ENCODE measurements at places on chromosomes 6 and 20.

GRCh38 chr20:51536116-51537069 is 6.1 kb downstream of the NFATC2 start:
- DNase-seq = no peak

DNA sequence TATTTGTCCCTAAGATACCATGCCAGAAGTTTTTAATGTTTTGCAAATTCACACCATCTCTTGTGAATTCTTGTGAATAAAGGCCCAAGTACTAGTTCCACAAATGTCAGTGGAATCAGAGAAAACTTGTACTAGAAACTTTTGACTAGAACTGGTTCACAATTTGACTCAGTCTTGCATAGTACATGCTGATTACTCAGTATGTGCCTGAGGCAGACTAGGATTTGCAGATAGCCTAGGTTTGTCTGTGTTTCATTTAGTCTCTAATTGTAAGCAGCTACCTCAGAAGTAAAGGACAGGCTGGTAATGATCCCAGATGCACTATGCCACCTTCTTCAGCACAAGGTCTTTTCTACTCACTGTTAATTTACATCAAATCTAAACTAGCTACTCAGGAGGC is 34.2 kb upstream of the GSTA4 start:
- no peak for DNase-seq

DNA sequence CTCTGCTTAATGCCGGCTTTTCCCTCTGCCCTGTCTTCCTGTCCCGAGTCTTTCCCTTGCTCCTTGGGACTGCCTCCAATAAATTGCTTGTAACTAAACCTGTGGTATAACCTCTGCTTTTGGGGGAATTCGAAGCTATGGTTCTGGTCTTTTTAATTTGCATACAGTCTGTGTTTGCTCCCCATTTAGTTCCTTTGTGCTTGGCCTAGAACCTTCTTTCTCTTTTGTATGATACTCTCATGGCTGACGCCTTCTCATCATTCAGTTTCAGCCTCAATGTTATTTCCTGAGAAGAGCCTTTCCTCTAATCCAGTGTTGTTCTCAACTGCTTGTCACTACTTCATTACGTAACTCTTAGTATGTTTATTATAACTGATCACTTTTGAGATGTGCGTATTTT is 248.0 kb downstream of the PHF3 start:
- no peak for DNase-seq

DNA sequence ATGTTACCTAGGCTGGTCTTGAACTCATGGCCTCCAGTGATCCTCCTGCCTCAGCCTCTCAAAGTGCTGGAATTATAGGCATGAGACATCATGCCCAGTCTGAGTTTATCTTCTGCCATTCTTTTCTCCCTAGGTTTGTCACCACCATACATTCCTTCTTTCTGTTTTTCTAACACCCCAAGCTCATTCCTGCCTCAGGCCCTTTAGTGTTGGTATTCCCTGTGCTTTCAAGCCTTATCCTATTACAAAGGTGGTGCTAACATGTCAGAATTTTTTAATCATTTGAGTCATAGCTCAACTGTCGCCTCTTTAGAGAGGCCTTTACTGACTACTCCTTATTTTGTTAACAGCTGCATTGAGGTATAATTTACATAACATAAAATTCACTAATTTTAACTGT is 221.1 kb upstream of the PRSS16 start:
- no peak for DNase-seq

DNA sequence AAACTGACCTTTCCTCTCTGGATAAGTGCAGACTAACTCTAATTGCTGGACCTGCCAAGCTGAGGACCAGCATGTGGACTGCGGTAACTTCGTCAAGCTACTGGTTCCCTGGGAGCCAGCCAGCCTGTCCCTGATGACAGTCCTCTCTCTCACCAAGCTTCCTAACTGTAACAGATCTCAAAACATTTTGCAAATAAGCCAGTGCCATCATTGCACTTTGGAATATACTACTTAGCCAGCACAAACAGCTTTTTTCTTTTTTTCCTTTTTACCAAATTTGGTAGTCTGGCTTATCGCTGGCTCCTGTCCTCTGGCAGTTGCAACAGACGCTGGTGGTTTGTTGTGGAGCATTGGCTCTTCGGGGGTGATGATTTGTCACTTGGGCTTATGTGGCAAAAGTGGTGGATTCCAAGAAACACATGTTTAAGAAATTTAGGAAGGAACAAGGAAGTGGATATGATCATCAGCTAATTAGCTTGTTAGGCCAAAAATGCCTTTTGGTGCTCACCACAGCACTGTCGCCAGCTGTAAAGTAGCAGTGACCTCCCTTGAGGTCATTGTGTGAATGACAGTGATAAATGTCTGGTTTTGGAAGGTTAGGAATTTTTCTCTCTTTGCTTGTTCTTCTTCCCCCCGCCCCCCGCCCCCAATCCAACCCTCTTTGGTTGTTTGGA is 171.7 kb downstream of the CLIC5 start:
- DNase-seq = no peak

DNA sequence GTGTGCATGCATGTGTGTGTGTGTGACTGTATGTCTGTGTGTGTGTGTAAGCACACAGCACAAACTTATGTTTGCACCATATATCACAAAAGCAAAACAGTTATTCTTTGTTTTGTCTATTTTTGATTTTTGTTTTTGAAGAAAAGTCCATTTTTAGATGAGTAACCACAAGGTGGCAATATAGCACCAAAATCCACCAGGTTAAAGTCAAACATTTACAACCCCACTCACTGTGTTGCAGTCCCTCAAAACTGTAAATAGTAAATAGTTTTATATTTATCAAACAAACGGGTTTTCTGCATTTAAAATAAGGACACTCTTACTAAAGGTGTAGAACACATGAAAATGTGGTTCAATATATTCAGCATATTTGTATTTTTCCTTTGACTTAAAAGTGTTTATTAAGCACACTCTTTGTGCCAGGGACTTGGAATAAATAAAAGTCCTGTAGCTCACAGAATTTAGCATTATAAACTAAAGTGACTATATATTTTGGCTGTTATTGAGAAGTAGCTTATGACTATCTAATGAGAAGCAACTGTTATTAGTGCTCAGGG is 118.5 kb downstream of the GFRAL start:
- no peak for DNase-seq

DNA sequence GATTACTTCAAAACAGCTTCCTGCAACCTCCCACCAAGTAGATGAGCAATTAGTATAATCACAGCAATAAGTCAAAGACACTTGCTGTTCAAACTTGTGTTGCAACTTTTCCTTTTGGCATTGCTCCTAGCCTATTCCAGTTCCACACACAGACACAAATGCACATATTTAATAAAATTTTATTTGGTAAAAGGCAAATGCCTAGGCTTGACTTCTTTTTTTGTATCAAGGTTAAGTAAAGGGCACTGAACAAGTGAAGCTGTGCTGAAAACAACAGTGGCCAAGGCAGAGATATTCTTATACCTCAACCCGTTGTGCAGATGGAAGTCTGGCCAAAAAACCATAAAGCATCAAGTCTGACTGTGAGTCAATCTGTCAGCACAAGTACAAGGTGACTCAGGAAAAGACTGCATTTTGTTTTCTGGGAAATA is 708.4 kb upstream of the CITED2 start:
- no peak for DNase-seq

DNA sequence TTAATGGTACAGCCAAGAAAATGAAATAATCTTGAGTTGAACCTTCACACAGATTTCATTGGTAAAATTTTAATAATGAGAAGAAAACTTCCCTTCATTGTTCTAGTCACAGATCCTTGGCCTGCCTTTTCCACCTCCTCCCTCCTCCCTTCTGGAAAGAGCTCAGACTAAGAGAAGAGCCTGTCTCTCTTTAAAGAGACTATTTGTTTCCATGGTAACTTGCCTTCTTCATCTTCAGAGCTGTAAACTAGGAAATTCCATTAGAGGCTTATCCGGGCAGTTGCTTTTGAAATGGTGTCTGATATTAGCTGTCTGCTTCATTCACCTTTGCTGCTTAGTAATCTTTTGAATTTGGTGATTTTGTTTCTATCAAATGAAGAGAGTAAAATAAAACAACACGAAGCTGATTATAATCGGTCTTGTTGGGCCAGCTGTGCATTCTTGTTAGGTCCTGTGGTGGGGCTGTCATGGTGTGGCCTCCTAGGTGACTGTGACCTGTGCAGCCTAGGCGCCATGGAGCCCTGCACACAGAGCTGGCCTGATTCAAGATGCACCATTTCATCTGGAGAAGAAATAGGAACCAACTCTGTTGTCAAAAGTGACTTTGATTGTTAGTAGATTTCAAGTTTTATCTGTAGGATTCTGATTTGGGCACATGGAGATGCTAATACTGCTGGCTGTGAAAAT is 96.7 kb downstream of the MAP3K7 start:
- no peak for DNase-seq

DNA sequence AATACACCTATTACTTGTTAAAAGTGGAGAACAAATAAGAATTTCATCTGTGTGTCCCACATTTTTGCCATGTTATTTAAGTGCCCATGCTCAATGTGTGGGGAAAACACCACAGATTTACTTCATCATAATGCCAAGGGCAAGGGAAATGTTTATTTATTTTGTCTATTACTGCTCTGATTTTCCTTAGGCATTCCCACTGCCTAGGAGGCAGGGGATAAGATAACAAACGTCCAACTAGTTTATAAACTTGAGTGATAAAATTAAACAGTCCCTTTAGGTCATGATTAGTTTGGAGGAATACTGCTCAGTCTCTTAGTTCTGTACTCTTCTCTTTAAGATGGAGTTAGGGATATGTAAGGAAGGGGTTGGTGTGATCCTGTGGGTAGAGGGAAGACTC is 598.4 kb upstream of the MARCKS start:
- no peak for DNase-seq

DNA sequence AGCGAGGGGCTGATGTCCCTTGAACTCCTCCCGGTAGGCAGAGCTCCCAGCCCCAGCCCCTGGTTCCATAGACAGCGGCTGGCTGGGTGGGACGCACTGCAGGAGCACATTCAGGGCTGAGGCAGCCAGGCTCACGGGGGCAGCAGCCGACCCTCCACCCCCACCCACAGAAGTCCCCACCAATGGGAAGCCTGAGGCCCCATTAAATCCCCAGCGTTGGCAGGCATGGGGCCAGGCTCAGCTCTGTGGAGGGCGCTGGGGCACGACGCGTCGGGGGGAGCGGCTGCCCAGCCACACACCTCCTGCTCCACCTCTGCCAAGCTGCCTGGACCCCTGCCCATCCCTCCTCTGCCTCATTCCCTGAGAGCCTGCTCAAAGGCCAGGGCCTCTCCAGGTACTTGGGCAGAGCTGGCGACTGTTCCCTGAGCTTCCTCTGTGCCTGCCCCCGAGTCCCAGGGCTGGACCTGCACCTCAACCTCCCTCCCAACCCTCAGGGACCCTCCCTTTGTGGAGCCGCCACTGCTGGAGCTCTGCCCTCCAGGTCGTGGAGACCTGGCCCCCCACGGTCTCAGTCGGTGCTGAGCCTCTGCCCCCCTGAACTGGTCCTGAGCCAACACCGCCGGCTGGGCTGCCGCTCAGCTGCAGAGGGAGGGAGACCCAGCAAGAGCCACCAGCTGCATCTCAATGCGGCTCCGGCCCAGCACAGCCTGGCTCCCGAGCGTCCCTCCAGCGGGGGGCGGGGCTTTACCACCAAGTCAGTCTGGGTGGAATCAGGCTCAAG is 9.1 kb downstream of the CHRNA4 start:
- no peak for DNase-seq

GRCh38 chr6:11944111-11944510 is 68.0 kb upstream of the HIVEP1 start:
- no peak for DNase-seq

Data from GM13977 (cell line).